SHP77 treated with DMSO at 0.1 percent for 48 hours (cell line): ENCODE measurements at places on chromosomes 4 and X.

GRCh38 chr4:150491132-150492049 is 90.6 kb upstream of the MAB21L2 start:
- no peak for DNase-seq

DNA sequence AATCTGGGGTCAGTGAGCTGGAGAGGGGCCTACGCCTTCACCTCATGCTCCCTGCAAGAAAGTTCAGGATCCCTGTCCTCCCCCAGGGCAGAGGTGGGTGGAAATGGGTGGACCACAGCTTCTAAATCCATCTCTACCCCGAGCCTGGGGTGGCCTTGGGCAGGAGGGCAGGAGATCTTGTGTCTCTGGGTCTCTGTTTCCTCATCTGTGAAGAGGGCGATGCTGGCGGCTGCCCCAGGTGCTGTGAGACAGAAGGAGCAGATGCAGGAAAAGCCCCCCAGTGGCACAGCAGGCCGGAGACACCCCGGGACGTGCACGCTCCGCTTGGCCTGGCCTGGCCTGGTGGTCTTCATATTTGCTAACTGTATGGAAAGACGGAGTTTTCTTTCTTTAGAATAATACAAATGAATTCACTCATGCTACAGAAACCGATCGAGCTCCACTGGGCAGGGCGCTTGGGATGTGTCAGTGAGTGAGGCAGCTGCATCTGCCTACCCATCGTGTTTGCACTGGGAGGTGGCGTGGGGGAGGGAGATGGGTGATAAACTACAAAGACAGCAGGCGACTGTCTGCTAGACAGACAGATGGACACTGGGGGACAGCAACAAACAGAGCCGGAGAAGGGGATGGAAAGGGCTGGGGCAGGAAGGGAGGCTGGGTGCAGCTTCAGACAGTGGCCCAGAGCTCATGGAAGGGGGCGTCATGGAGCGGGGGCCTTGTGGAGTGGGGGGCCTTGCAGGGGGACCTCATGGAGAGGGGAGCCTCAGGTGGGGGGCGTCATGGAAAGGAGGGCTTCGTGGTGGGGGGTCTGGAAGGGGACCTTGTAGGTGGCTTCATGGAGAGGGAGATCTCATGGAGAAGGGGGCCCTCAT is 136.2 kb downstream of the CPZ start:
- no peak for DNase-seq

DNA sequence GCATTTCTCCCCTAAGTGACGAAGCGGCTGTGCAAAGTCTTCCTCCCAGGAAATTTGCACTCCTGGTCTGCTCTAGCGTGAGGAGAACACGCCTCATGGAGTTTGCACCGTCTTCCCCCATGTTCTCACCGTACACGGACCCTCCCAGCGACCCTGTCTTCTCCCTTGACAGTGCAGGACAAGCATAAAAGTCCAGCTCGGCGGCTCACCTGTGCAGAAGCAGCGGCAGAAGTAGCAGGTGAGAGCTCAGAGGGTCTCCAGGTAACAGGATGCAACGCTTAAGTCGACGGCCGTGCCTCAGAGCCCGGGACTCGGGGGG is 314 bp downstream of the P2RY8 start:
- no peak for DNase-seq

GRCh38 chrX:30414144-30414543 is 105.0 kb upstream of the NR0B1 start:
- no peak for DNase-seq

GRCh38 chrX:108323751-108324150 is 114.5 kb downstream of the COL4A6 start:
- no peak for DNase-seq

DNA sequence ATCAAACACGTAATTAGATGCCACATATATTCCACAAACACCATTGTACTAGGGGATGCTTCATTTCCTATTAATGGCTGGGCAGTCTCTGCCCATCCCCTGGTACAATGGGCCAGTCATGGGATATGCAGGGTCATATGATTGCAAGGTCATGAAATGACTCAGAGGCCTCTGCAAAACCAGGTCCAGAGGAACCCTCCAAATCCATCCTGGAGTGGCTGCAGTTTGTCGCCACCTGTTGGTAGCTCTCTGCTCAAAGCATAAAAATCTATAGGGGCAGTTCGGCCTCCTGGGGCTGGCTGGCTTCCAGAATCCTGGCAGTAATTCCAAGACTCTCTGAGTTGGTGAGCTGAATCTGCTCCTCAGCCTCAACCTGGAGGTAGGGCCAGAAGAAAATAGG is 22.9 kb upstream of the PUDP start:
- DNase-seq: no peak
